ENCODE measurements at places on chromosomes 12 and 14. TPM values are rescaled to one million over a fixed set of nuclear protein-coding genes. Genes with fewer than 3 reads are reported as not detected.
A peak's percentile ranks its signal among the peaks of the same experiment; 100 is the strongest.

The SERPINA6 gene
- not detected for polyA plus RNA-seq

The ENDOU gene
- 0.40 TPM for polyA plus RNA-seq

DNA sequence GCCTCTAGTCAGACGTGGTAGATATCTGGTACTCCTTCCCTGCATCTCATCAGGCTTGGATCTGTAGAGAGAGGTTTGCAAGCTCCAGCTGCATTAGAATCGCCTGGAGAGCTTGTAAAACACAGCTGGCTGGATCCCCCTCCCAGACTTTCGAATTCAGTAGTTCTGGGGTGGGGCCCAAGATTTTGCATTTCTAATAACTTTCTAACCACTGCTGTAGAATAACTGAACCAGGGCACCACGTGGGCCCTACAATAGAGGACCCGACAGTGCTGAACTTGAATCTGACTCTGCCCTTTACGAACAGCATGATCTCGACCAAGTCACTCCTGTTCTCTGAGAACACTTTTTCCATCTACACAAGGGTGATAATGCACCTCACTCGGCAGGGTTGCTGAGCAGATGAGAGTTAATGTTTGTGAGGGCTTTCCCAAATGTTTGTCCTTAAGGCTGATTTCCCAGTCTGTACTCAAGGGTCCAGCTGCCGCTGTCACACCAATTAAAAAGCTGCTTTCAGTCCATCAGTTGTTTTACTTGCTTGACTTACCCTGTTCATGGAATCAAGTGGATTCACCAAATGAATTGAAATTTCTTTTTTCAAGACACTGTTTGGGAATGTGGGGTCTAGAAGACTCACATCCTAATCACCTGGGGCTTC is 86.6 kb upstream of the SLC24A4 start:
- no peak for DNase-seq

GRCh38 chr14:85479306-85479705 is 50.6 kb upstream of the FLRT2 start:
- DNase-seq = no peak

The EGLN3 gene
- polyA plus RNA-seq = not detected

DNA sequence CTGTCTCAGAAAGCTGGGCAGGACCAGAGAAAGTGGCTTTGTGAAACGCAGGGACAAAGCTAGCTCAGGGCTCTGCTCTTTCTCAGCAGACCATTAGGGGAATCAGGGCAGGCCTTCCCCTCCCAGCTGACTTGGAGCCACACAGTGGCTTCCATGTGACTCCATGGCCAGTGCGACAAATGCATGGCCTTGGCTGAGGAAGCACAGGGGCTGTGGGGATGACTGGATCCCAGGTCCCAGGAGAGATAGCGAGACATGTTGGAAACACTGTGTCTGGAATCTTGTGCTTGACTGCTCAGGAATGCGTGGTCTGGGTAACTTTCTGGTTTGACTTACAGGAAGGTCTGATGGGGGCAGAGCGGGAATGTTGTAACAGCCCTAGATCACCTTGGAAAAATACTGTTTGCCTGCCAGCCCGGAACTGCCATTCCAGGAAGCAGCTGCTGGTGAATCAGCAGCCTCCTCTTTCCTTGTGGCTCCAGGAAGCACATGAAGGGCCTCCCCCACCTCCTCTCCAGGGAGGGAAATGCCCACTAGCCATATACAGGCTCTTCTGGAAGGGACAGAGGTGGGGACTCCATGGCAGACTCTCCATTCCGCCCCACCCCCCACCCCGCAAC is 133.5 kb upstream of the HIF1A start:
- DNase-seq = peak; percentile 58

GRCh38 chr12:77166696-77167095 is 101.3 kb upstream of the E2F7 start:
- DNase-seq = no peak

- no peak for DNase-seq
These were observed 12.0 kb downstream of the TMTC1 start for GRCh38 chr12:29771786-29772185.

GRCh38 chr12:70847871-70848270 is 72.7 kb downstream of the PTPRR start:
- no peak for DNase-seq

DNA sequence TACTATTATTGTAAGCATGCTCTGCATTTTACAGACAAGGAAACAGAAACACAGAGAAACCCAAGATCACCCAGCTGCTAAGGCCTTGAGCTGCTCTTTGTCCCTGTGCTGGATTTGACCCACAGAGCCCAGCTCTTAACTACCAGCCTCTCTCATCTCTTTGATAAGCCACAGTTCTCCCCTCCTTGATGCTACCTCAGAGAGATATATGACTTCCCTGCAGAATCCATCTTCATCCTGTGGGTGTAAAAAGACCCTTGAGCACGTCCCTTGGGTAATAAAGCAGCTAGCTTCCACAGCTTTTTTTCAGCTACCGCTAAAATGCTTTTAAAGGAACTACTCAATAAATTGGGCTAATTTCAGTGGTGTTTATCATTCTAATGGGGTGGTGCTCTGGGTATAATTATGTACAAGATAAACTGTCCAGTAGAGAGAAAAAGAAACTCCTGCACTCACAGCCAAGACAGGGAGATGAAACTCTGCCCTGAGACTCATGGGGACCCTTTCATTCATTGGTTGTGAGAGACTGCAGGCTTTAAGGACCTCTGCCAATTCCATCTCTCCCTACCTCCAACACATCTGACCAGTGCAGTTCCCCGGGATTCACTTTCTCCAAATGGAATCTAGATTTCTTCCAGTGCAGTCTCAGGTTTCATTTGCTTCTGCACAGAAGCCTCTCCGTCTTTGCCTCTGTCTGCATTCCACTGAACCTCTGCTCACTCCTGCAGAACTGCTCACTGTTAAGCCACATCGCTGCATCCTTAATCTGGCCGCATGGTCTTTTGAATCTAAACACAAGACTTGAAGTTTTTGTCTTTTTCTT is 24.7 kb upstream of the NTF3 start:
- no peak for DNase-seq

The TCL1B gene
- polyA plus RNA-seq = not detected

- no peak for DNase-seq
These were observed 1.0 kb upstream of the GXYLT1 start for GRCh38 chr12:42145552-42146215.

The MANSC4 gene
- not detected for polyA plus RNA-seq

The SDR9C7 gene
- not detected for polyA plus RNA-seq

Data from CD14-positive monocyte (primary cell).